ENCODE measurements at places on chromosomes 2 and 18.

GRCh38 chr2:113213061-113213930 is 39.5 kb downstream of the PSD4 start:
- DNase-seq: no peak

GRCh38 chr2:148812306-148812705 is 62.7 kb upstream of the KIF5C start:
- no peak for DNase-seq

DNA sequence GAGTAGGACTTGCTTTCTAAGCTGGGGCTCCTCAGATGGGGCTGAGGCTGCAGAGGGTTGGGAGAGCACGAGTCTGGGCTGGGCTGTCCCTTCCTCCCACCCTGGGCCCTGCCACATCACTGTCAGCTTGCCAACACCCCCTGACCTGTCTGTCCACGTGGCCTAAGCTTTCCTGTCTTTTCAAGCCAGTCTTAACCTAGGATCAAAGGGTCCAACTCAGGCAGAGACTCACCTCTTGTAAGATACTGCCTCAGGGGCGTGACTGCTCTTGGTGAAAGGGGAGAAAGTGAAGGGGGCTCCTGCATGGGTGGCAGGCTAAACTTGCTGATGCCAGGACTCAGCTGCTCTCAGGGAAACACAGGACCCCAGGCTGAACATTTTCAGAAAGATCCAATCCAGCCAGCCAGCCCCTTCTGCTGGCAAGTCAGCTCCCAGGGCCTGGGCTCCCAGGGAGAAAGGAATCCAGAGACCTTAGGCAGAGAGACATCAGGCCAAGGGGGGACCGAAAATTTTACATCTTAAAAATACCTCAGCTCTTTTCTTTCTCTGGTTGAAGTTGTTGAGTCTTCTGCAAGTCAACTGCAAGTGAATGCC is 144.2 kb upstream of the ID2 start:
- DNase-seq: no peak

- DNase-seq: no peak
Observed at GRCh38 chr2:27721884-27722485, 49.5 kb upstream of the MRPL33 start.

- DNase-seq: no peak
Observed at GRCh38 chr2:71130905-71131244, 441 bp downstream of the MPHOSPH10 start.

- no peak for DNase-seq
Observed at GRCh38 chr2:7693246-7694075, 776.2 kb downstream of the RNF144A start.

DNA sequence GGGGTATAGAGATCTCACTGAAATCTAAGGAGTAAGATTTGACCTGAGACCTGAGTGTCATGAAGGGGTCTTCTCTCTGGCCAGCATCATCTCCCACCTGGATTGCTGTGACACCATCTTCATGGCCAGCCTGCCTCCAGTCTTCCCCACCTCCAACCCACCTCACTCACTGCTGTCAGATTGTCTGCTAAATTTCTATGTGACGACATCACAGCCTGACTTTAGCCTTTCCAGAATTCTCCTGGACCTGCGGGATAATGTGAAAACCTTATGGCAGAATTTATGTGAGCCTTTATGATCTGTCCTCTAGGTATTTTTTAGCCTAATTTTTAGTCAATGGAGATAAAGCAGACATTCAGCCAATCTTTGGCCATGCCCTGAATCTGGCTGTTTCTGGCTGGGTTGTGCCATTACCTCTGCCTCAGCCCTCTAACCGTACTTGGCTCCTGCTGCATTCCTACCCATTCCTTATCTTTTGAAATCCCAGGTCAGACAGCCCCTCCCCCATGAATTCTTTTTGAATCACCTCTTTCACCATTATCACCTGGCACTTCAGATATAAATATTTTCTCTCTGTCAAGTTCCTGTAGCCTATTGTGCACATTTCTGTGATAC is 66.4 kb upstream of the MMADHC start:
- no peak for DNase-seq

DNA sequence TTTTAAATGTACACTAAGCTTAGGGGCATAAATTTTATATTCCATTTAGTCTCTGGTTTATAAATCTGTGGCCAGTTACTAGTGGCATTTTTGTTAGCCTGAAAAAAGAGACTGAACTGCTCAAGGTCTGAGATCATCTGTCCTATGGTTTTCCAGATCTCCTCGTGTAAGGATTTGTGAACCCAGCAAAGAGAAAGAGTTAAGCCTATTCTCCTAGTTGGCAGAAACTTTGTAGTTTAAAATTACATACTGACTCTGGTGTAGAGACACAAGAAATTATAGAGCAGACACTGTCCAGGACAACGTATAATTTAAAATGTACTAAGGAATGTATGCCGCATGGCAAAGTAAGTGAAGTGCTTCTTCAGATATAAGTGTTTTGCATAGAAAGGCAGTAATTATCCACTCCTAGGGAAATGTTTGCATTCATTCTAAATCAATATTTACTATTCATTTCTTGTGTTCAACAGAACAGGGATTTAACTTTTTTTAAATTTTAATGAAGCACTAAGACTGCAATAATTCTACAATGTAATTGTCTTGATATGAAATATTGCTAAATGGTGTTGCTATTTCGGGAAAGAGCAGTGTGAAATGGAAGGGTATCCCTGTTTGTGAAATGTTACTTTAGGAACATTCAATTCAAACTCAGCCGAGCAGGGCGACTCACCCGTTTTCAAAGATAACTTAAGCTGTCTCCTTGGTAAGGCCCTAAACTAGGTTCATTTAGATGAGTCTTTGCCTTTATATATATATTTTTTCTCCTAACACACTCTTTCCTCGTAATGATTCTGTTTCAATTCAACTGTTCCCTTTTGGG is 508.4 kb upstream of the ZEB2 start:
- no peak for DNase-seq

DNA sequence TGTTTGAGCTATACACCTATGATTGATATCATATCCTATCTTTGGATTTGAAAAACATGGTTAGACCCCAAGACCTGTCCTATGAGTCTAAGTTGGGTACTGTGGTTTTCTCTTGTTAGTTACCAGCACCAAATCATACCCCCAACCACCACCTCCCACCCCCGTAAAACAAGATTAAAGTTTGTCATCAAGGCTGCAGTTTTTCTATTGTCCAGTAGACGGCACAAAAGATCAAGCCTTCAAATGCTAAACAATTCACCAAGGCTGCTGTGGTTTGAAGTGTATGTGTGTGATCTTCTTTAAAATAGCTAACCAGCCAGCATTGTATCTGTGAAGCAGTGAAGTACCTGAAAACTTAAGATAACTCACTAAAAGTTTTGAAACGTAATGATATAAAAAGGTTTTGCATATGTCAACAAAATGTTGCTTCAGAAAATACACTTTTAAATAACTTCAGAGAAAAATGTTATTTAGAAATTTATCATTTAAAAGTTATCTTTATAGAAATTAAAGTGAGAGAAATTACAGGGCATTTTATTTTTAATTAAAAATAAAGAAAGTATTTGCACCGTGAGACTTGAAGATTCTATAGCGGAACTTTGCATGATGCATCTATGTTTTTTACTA is 5.8 kb upstream of the MEIS1 start:
- DNase-seq: no peak

DNA sequence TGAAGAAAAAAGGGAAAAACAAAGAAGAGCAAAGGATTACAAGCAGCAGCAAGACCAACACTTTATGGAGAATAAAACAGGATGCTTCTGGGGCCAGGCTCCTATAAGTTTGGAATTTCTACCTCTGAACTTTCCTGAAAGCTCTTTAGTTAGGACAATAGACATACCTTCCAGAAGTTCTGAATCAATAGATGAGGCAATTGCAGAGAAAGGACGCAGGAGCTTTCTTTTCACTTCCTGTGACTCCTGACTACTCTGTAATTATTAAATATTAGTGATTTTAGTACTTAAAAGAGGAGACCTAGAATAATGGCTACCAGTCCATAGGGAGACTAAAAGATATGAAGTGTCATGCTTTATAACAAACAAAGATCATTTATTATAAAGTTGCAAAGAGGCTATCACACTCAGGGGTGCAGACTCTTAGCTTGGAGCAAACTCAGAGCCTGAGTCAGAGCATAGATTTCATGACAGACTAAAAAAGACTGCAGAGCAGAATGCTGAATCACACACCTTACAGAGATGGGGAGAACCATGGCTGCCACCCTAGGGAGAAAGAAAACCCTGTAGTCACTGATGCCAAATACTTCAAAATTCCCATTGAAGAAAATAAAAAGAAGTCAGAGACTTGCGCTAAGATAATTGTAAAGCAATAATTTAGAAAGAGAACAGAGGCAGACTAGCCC is 52.5 kb upstream of the FAM136A start:
- DNase-seq: no peak

GRCh38 chr2:134774786-134775641 is 56.2 kb upstream of the TMEM163 start:
- no peak for DNase-seq

- DNase-seq: no peak
Observed at GRCh38 chr2:223580951-223581350, 21.2 kb downstream of the SCG2 start.

DNA sequence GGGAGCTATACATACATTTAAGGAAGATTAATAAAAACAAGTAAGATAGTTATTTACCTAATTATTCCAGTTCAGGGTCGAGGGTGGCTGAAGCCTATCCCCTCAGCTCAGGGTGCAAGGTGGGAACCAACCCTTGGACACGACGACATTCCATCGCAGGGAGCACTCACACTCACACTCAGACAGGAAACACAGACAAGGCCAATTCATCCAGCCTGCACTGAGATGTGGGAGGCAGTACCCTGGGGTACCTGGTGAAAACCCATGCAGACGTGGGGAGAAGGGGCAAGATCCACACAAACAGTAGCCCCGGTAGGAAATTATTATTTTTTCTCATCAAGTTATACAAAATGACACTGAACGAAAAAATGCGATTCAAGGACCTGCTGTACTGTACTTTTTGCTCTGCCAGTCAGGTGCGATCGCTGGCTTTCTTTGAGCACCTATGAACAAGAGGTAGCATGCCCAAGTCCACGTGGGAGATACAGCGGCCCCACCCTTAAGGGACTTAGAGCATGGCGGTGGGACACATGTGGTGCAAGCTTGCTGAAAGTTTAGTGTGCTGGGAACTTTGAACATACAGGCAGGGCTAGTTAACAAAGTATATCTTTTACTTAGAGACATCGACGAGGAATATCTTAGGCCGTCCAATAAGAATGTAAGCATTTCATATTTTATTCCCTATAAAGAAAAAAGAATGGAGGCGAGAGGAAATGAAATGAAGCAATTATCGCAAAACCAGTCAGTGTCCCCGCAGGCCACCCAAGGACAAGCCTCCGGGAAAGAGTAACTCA is 624 bp downstream of the METTL8 start:
- peak; percentile 60 for DNase-seq

- no peak for DNase-seq
Observed at GRCh38 chr2:202425036-202425435, 48.9 kb downstream of the BMPR2 start.

- no peak for DNase-seq
Observed at GRCh38 chr18:10190564-10190963, 263.9 kb upstream of the APCDD1 start.

GRCh38 chr2:175432793-175433192 is 251.3 kb upstream of the ATP5MC3 start:
- DNase-seq: no peak

GRCh38 chr2:119233326-119234020 is 9.8 kb downstream of the STEAP3 start:
- no peak for DNase-seq

GRCh38 chr2:6237039-6237660 is 545.0 kb downstream of the SOX11 start:
- DNase-seq: no peak

- DNase-seq: peak; percentile 33
Observed at GRCh38 chr2:38115216-38116032, 39.5 kb upstream of the CYP1B1 start.

DNA sequence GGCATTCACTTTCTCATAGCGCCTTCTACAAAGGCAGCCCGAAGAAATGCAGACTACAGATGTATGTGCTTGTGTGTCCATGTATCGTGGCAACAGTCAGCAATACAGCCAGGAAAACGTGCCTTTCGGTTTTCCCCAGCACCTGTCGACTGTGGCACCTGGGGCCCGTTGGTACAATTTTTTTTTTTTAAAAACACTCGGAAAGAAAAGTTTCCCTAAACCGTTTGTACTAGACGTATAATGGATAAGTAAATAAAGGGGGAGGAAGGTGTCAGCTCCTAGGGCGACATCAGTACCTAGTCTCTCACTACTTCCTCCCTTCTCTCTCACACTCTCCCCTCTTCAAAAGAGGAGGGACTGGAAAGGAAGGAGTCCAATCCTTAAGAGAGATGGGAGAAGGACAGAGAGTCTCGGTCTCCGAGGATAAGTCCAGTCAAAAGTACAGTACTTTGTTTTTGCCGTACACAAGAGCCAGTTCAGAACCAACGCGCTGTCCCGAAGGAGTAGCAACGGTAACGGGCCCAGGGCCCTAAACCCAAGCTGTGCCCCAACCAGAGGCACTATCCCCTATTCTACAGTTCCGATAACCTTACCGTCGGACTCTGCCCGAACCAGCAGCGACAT is 759 bp downstream of the PPP4R3B start:
- no peak for DNase-seq

DNA sequence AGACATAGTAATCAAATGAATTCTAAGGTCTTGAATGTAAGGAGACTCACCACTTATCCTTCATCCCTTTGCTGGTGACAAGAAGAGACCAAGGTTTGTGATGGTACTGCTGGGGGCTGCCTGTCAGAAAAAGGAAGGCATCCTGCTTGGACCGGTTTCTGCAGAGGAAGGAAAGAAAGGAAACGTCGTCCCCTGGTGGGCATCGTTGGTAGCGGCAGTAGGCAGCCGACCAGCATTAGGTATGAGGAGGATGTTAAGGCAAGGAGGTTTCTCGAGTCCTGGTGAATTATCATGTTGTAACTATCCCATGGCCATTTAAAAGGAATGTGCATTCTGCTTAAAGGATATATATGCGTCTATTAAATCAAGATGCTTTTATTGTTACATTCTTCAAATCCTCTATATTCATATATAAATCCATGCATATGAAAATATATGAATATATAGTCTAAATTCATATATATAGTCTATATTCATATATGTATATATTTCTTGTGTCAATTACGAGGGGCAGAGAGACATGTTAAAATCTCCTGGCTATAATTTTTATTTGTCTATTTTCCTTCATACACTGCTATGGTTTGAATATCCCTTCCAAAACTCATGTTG is 94.4 kb upstream of the TGFA start:
- peak; percentile 19 for DNase-seq

Data from GM12864 (cell line).